Mammary epithelial cell (primary cell): ENCODE measurements at places on chromosomes 11 and 22.

- no peak for DNase-seq
Observed at GRCh38 chr11:528815-529727, 6.3 kb downstream of the HRAS start.

DNA sequence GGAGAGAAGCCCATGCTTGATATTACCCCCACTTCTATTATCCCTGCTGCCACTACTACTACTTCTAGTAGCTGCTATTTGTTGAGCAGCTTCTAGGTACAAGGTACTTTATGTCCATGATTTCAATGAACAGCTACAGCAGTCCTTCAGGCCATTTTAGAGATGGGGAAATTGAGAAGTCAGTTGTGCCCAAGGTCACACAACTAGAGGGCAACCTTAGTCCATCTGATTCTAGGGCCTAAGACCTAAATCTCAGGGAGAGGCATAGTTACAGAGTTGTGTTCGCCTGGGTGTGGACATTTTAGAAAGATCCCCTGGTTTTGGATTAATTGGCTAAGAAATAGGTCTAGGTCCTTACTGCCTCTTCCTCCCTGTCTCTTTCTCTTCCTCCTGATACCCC is 52.3 kb downstream of the MICAL2 start:
- DNase-seq: no peak

DNA sequence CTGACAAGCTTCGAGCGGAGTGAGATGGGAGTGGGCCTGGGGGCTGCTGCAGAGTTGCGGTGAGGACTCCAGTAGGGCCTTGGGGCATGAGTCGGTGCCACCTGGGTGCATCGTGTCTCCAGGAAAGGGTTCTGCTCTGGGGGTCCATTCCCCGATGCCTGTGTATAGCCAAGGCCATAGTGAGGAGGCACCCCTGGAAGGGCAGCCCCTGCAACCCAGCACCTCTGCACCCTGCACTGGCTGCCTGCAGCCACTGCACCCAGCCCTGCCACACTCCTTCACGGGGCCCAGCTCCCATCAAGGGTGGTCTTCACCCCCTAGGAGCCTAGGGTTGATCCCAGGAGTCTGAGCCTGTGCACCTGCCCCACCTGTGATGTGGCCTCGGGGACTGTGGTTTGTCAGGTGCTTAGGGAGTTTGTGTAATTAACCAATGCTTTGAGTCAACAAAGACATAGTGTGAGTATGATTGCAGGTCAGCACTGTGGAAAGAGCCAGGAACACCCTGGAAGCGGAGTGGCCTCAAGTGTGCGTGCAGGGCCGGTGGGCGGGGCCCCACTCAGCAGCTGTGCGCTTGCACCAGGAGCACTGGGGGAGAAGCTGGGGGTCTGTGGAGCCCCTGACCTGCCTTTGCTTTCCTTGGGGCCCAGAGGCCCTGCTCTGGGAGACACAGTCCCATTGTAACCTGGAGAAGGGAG is 1299.3 kb downstream of the BRD1 start:
- DNase-seq: no peak

DNA sequence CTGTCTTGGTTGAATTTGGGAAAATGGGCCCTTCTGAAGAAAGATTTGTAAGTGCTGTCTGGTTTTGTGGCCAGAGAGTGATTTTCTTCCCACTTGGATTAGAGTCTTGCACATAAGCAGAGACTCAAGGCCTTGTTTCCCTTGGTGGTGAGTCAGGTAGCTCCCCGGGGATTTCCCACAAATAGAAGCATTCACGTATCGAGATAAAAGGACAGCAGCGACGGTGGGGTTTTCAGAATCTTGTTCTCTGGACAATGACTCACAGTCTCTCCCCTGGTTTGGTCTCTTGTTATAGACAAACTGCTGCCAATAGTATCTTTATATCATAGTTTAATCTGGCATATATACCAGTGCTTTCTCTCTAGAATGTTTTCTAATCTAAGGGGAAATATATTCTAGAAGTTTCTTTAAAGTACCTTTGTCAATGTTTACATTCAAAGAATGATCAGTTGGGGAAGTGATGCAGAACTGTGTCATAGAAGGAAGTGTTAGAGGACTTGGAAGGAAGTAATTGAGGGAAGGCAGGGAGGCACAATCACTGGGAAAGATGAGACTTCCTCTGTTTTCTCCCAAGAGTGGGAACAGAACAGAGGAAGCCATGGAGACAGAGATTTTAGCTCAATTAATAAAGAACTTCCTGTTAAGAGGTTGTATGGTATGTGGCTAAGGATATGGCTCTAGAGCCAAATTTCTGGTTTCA is 18.1 kb downstream of the POLA2 start:
- DNase-seq: peak; percentile 98
